ENCODE measurements at places on chromosomes 7 and 10.

DNA sequence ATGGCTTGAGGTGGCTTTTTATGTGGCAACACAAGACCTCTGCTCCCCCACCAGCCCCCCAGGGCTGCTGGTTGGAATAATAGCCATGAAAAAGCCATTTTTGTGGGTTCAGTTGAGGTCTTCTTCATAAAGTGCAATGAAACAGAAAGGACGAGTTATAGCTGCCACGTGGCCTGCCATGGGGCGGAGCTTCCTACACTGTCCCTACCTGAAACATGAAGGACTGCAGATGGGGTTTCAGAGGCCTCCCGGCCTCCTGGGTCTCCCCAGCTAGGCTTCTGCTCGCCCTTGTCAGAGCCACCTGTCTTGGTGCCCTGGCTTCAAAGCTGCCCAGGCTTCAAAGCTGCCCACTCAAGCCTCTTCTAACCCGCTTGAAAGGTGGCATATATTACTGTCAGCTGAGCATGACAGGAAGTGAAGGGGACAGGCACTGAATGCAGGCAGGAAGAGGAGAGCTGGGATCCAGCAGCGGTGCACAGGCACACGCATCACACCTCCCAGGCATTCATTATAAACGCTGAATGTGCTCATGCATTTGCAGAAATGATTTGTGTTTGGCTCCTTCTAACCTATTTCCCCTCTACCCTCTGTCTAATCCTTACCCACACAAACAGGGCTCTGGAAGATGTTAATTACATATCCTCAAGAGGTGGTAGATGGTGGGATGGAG lies 245.9 kb upstream of the PODXL start:
- no peak for DNase-seq

- DNase-seq, result no peak
Measured at GRCh38 chr7:75984130-75985008, 10.0 kb downstream of the TMEM120A start.

DNA sequence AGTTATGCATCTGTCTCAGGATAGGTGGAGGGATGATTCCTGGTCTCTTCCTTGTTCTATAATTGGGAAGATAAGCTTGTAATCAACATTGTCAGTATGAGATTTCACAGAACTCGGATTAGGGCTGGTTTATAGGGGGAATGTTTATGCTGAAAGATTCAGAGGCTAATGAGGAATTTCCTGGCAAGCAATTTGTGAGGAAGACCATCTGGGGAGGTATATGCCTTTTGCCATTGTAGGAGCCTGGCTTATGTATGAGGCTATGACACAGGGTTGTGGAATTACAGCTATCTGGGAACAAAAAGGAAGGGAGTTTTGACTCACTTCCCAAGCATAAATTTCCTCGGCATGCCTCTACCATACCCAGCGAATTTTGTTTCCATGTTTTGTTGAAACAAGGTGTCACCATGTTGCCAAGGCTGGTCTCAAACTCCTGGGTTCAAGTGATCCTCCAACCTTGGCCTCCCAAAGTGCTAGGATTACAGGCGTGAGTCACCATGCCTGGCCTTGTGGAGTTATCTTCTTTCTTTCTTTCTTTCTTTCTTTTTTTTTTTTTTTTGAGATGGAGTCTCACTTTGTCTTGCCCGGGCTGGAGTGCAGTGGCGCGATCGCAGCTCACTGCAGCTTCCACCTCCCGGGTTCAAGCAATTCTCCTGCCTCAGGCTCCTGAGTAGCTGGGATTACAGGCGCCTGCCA lies 1.6 kb upstream of the COPS6 start:
- no peak for DNase-seq

GRCh38 chr7:20959281-20959680 lies 172.6 kb upstream of the SP8 start:
- DNase-seq, result no peak

DNA sequence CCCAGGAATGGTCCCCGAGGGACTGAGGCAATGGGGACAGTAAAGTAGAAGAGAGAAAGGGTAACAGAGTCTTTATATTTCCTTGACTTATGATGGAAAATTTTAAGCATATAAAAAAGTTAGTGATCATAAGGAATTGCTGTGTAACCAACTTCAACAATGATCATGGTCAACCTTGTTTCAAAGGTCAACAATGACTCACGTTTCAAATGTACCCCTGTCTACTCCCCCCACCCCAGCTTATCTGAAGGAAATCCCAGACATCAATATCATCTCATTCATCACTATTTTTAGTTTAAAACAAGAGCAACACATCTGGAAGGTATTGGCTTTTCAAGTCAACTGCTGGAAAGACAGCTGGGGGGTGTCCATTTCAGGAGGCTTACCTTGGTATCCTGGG lies 92.9 kb downstream of the SMURF1 start:
- DNase-seq, result no peak
